Ovary (tissue), 10 donors: ENCODE measurements at places on chromosomes 3 and 15. TPM values are rescaled to one million over a fixed set of nuclear protein-coding genes. Genes with fewer than 3 reads are reported as not detected.

The CA12 gene
- total RNA-seq, result 10.5 TPM

The CD86 gene
- 4.8 TPM for total RNA-seq

The DNAH12 gene
- 0.95 TPM for total RNA-seq

The MESP2 gene
- not detected for total RNA-seq

The GRM7 gene
- 0.80 TPM for total RNA-seq

DNA sequence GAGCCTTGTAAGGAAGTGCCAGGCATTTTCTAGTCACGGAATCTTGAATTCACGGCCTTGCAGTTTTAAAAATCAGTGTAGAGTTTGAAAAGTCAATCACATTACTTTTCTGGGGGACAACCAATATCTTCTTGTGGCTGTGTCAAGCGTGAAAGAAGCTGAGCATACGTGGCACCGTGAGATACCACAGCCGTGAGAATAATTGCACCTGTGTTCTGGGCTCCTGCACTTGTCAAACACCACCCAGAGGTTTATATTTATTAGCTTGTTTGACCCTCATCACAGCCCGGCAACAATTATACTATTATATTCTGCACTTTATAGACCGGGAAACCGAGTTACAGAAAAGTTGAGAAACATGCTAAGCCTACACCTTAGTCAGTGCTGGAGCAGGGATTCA, 45.2 kb downstream of the ARRDC4 start:
- no peaks in the 10 kb centered on the region for H3K36me3 ChIP-seq
- DNase-seq, result no peak
- H3K27ac ChIP-seq, result no peak overlapping the region
- H3K4me1 ChIP-seq, result no peaks in the 10 kb centered on the region

DNA sequence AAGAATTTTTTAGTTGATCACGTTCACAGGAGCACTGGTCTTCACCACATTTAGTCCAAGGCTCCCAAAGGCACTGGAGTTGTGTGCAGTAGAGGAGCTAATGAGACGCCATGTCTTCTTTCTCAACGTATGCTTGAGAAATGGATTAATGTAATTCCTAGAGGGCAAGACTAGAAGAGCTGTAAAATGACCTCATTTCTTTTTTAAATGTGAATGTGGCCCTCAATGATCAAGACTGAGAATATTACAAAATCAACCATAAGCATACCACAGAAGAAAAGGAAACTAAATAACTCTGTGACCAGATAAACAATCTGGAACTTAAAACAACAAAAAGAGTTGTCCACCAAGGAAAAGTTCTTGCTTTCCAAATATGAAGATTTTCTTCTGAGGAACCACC, 112.1 kb upstream of the THBS1 start:
- peaks cover 2% of the 10 kb centered on the region for H3K4me1 ChIP-seq
- no peak overlapping the region for H3K4me3 ChIP-seq
- H3K27ac ChIP-seq, result no peak overlapping the region
- DNase-seq, result no peak
